ENCODE measurements at places on chromosomes 7 and 10.

DNA sequence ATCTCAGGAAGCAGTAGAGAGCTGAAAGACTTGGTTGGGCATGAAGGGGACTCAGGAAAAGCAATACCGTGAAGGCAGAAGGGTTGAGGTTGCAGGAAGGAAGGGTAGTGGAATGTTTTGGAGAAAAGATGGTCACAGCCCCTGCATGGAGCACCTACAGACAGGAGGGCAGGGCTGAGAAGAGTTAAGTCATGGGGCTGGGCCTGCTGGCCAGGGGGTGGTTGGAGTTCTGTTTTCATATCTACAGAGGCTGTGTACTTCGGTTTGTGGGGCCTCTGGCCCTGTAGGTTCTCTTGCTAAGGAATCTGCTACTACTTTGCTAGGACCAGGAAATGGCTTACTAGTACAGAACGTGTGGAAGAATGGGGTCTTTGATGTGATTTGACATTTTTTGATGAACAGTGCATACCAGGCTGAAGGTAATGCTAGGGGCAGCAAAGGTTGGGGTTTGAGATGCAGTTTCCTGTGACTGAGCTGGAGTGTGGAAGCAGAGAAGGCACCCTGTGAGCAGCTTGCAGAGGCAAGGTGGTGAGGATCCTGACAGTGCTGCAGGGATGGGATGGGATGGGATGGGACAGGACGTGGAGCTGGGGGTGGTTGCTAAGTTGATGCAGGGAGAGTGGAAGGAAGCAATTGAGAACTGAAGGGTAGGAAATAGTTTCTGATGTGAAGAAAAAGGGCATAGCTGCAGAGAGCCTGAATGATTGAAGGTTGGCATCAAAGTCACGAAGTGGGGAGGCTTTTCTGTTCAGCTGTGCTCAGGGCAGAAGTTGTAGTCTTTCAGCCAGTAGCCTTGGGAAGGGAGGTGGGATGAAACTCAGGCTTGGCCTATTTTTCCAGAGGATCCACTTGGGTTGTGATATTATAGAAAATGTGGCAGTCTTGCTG is 7.8 kb downstream of the RPS24 start:
- DNase-seq: no peak

GRCh38 chr7:113856010-113856409 is 62.8 kb downstream of the PPP1R3A start:
- no peak for DNase-seq

GRCh38 chr7:47690902-47691558 is 109.1 kb upstream of the TNS3 start:
- DNase-seq: no peak

DNA sequence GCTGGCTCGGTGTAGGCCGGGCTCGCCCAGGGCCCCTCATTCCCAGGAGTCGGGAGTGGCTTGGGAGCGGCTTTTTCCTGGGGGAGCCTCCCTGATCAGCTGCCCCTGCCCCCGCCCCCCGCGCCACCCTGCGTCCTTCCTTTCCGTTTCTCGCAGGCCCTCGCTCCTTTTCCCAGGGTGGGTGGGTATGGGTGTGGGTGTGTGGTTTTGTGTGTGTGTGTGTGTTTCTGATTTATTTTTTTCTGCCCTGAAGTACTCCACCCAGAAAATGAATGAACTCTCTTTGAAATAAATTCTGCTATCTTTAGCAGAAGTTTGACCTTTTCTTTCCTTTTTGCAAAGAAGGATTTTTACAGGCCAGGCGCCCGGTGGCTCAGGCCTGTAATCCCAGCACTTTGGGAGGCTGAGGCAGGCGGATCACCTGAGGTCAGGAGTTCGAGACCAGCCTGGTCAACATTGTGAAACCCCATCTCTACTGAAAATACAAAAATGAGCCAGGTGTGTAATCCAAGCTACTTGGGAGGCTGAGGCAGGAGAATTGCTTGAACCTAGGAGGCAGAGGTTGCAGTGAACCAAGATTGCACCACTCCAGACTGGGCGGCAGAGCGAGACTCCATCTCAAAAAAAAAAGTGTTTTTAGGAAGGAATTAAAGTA is 30.0 kb upstream of the AP5Z1 start:
- no peak for DNase-seq

GRCh38 chr10:31484431-31485135 is 165.6 kb downstream of the ZEB1 start:
- no peak for DNase-seq

- no peak for DNase-seq
These were observed at the start of gene HOXA10 for GRCh38 chr7:27173956-27174873. TSS of gene HOXA10 (minus strand) at chr7:27174320. CDS start at chr7:27174306, 14 bp downstream.

- DNase-seq: no peak
These were observed 9.6 kb upstream of the STRA8 start for GRCh38 chr7:135224027-135224426.

GRCh38 chr10:97503406-97503805 is 4.7 kb downstream of the UBTD1 start:
- DNase-seq: no peak

GRCh38 chr10:126969310-126969709 is 64.1 kb downstream of the DOCK1 start:
- DNase-seq: no peak

DNA sequence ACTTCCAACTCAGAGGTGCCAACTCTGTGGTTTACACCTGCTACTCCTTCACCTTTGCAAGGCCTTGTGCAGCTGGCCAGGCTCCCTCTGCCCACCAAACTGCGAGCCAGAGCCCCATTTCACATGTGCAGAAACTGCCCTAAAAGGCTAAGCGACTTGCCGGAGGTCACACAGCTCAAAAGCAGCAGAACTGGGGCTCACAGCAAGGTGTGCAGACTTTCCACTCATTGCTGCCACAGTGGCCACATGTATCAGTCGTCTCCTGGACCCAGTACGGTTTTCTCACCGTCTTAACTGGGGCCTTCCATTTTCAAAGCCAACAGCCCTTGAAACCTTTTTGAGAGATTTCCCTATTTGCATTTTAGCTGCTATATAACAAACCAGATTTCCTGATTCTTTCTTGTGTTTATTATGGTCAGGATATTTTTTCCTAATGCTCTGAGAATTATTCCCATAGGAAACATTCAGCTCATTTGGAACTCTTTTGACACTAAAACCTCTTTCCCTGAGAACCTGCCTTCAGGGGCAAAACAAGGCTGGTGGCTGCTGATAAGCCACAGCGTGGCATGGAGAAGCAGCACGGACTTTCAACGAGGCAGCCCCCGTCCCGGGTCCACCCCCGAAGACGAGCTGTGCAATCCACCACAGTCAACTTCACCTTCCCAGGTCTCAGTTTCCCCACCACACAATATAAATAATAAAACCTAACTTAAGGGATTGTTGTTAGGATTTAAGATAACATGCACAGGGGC is 29.9 kb downstream of the SORBS1 start:
- DNase-seq: no peak

GRCh38 chr7:55827577-55827976 is 35.0 kb downstream of the SEPTIN14 start:
- no peak for DNase-seq

DNA sequence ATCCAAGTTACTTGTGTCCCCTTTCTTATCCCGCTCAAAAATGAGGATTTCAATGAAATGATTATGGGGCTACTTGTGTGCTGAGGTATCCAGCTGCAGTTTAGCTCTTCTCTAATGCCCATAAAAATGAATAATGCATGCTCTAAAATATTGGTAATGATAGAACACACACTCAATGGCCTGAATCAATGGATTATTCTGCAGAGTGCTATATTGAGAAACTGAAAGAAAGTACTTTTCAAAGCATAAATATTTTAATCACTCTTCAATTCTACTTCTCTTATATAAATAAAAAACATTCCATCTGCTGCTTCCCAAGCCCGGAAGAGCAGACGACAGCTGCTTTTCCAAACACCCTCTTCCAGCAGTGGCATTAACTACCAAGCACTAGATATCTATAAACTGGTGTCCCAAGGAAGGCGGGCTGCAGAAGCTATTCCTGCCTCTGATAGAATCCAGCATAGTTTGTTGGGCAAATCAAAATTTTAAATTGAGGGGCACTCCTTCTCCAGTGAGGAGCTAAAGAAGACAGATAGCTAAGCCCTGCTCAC is 284.9 kb upstream of the AOAH start:
- no peak for DNase-seq

All from stimulated activated CD4-positive, alpha-beta T cell treated with anti-CD3 and anti-CD28 coated beads, Interleukin-4, amount 100 ng/mL, for 48 hours (primary cell).